CD8-positive, alpha-beta memory T cell (primary cell): ENCODE measurements at places on chromosomes 12 and 14. TPM values are rescaled to one million over a fixed set of nuclear protein-coding genes. Genes with fewer than 3 reads are reported as not detected.

RNASE11 gene
- not detected for total RNA-seq

DHRS2 gene
- total RNA-seq: 3.0 TPM

GLIPR1L1 gene
- not detected for total RNA-seq

DNA sequence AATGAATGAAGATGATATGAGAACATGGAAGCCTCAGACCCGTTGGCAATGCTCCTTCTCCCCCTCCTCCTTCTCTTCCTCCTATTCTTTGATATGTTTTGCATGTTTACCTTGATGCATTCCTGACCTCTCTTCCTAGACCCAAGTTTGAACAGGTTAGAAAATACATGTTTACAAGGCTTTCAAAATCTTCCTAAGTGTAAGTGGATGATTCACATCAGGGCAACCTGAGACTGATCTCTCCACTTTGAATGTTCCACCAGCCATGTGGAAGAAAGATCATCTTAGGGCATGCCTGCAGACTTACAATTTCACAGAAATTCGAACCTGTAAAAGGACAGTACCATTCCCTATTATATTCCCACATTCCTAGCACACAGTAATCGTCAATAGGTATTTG, 18.0 kb upstream of the LDHB start:
- DNase-seq: no peak

- DNase-seq: no peak
Measured at GRCh38 chr14:105710119-105711043, 184.0 kb downstream of the TMEM121 start.

- no peak for DNase-seq
Measured at GRCh38 chr12:62400135-62400534, 66.5 kb upstream of the MON2 start.

DNA sequence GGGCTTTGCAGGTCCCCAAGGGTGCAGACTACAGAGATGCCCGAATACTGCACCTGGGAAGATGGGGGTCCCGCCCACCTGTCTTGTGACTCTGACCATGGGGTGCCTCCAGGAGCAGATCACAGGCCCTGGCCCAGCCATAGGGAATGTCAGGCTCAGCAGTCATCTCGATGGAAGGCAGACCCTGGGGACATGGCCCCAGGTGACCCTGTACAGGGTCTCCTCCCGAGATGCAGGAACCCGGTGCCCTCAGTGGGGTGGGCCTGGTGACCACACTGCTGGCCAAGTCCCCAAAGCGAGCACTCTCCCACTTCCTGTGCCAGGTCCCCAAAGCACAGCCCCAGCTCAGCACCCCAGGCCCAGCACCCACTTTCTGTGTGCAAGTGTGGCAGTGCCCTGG, 903.7 kb upstream of the USP15 start:
- DNase-seq: no peak

DNA sequence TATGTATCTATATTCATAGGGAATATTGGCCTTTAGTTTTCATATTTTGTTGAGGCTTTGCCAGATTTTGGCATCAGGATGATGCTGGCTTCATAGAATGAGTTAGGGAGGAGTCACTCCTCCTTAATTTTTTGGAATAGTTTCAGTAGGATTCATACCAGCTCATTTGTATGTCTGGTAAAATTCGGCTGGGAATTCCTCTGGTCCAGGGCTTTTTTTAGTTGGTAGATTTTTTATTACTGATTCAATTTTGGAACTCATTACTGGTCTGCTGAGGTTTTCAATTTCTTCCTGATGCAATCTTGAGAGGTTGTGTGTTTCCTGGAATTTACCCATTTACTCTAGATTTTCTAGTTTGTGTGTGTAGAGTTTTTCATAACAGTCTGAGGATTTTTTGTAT, 175.2 kb downstream of the EPS8 start:
- no peak for DNase-seq

DNA sequence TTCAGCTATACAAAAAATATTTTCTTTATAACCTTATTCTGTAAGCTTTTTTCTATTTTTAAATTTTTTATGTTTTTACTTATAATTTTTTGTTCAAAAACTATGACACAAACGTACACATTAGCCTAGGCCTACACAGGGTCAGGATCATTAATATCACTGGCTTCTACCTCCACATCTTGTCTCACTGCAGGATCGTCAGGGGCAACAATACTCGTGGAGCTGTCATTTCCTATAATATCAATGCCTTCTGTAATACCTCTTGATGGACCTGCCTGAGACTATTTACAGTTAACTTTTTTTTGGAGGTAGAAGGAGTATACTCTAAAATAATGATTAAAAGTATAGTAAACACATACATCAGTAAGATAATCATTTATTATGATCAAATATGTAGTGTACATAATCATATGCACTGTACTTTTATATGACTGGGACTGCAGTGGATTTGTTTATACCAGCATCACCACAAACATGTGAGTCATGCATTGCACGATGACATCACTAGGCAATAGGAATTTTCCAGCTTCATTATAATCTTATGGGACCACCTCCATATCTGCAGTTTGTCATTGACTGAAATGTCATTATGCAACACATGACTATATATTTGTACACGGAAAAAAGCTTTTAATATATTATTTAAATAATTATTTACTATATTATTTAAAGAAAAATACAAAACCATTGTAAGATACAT, 18.5 kb upstream of the PMCH start:
- DNase-seq: no peak

DNA sequence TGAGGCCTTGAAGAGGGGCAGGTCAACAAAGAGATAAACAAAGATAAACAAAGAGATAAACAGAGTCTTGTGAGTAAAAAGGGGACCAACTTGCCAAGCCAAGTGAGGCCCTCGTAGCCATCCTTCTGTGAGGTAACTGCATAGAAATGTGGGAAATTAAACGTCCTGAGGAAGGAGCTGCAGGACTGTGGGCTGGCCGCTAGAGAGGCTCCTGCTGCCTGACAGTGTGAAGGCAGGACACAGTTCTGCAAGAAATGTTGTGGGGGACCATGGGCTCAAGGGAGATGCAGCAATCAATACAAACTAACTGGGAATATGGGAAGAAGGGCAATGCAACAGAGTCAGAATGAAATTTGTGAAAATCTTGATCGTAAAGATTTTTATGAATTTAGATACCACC, 91.9 kb downstream of the SLC8A3 start:
- no peak for DNase-seq

GRCh38 chr12:49631336-49631907, 8.1 kb downstream of the PRPF40B start:
- no peak for DNase-seq
